Activated T-helper 1 cell treated with Interleukin-2 at 50 U/mL for 16 hours (primary cell): ENCODE measurements at places on chromosomes 16 and 17.

DNA sequence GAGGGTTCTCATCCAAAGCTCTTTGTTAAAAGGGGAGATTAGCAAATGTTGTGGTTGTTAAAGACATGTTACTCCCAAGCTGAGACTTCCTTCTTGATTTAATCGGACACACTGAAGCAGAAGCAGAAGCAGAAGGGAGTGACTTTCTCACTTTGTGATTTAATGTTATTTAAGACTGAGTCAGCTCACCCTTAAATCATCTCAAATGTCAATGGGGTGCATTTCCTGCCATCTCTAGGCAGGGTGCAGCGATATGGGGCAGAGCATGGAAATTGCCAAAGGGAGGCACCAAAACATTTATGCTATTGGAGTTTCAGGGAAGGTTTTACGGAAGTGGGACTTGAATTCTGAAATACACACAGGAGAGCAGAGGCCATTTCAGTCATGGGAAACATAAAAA, 283.6 kb downstream of the ABCC12 start:
- DNase-seq = no peak

GRCh38 chr17:16472539-16472938, 19.5 kb downstream of the LRRC75A start:
- no peak for DNase-seq

DNA sequence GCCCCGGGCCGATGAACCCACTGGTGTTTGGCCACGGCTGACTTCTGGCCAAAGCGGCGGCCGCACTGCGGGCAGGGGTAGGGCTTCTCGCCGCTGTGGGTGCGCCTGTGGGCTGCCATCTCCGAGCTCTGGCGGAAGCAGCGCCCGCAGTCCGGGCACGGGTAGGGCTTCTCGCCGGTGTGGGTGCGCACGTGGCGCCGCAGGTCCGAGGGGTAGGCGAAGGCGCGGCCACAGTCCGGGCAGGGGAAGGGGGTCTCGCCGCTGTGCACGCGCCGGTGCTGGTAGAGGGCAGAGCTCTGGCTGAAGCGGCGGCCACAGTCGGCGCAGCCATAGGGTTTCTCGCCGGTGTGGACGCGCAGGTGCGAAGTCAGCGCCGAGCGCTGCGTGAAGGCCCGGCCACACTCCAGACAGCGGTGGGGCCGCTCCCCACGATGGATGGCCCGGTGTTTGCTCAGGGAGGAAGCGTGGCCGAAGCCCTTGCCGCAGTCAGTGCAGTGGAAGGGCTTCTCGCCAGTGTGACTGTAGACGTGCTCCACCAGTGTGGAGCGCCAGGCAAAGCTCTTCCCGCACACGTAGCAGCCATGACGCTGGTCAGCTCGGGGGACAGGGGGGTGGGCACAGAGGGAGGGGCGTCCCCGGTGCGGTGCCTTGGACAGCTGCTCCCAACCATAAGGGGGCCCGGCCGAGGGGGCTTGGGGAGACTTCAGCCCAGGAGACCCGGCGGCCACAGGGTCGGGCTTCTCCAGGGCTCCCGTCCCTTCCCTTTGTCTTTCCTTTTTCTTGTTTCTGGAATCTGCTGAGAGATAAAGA, 2.7 kb downstream of the ZNF764 start:
- no peak for DNase-seq

DNA sequence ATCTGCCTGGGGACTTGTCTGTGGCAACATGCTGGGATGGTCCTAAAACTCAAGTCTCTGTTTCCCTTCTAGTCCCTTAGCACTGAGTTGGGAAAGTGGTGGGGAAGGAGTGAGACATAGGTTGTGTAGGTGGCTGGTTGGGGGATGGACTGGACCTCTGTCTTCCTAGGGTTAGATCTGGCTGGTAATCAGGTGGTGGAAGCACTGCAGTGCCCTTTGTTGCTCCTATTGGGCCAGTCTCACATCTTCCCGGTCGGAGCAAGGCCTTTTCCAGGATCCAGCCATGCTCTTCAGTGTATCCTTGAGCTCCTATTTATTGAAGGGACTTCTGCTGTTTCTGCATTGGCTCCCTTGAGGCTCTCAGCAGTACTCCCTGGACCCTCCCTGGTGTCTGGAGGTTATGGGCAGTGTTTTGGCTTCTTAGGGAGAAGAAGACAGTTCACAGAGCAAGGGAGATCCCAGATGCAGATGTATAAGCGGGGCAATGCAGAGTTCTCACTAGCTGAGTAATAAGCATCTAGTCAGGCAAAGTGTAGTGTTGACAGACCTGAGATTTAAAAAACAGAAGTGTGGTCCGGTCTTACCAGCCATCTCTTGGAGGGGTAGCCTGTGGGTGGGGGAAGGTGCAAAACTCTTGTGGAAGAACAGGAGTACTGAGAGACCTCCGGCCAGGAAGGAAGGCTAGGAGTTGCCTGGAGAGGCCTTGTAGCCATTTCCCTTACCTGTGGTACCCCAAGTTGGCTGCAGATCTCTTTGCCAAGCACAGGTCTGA, 1.3 kb upstream of the NUTF2 start:
- DNase-seq = no peak

- DNase-seq = no peak
These were observed 154.4 kb upstream of the PIRT start for GRCh38 chr17:10992106-10992880.

DNA sequence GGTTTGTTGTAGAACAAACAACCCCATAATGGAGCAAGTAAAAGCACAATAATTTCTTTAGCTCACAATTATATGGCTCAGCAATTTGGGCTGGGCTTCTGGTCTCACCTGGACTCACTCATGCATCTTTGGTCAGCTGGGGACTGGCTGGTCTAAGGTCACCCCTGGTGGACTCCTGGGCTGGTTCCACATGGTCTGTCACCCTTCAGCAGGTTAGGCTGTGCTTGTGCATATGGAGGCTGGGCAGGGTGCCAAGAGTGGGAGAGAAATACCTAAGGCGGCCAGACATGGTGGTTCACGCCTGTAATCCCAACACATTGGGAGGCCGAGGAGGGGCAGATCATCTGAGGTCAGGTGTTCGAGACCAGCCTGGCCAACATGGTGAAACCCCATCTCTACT, 27.0 kb upstream of the SMURF2 start:
- DNase-seq = no peak

DNA sequence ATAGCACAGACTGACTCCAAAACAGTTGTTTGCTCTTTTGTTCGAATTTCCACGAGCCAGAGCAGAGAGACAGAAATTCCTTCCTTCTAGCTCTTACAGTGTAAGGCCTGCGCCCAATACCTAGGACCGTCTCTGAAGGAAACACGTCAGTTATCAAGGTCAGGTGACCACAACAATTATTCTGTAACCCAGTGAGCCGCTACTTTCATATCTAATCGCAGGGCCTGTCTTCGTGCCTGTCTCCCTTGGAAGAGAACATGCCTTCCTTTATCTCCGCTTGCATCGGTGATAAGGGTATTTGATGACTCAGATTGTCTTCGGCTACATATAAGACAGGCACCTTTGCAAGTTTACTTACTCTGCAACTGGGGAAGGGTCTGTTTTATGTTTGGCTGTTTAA, 288.0 kb downstream of the MAF start:
- DNase-seq = no peak

GRCh38 chr17:80259457-80260068, 1.1 kb upstream of the RNF213 start:
- no peak for DNase-seq
